ENCODE measurements at places on chromosomes 16 and 17.
A peak's percentile ranks its signal among the peaks of the same experiment; 100 is the strongest.

GRCh38 chr17:610276-610675 is 104.4 kb downstream of the VPS53 start:
- no peak for DNase-seq

- DNase-seq, result no peak
Observed at GRCh38 chr17:39138431-39139160, 12.8 kb downstream of the PLXDC1 start.

DNA sequence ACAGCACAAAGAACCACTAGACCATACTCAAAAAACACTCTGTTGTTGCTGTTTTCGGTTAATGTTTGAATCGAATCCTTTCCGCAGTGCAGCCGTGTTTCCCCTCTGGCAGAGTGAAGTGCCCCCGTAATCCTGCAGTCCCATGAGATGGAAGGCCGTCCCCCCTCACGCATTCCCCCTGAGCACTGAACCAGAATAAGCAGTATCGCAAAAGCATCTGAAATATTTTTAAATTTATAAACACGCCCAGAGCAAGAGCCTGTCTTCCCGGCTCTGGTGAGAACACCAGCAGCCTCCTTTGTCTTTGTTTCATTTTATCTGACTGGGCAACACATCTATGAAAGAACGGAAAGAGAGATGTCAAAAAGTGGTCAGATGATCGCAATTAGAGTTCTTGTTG is 121.0 kb upstream of the ADAMTS18 start:
- no peak for DNase-seq

DNA sequence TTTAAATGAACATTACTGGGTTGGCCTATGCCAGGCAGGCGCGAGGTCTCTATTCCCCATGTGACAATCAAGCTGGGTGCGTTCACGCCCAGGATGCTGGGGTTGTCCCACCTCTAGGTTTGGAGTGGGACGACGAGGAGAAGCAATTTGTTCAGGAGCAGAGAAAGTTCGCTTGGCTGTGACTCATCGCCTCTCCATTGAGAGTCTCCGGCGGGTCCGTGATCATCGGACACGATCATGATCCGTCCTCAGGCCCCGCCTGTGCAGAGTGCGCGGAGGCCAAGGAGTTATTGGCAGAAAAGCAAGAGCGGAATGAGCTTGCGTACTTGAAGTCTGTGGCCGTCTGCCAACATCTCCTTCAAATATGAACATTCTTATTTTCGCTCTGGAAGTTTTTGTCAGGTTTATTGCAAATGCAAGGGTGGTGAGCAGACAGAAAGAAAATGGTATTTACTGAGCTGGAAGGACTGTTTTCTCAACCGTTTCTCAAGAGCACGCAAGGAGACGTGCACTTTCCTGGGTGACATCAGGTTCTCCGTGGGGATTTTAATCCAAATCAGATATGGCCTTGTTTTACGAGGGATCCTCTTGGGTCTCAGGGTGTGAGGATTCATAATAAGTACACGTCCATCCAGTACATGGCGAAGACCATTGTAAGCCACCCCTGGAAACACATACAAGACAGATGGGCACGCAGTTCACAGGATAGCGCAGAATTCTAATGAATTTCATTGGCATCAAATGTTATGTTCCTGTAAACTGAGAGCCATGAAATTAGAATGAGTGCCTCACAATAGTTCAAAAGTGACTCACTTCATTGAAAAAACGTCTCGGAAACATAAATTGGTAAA is 70.1 kb upstream of the CREBBP start:
- DNase-seq, result peak; percentile 92

GRCh38 chr16:10206215-10206614 is 24.0 kb upstream of the GRIN2A start:
- no peak for DNase-seq
